ENCODE measurements at places on chromosomes 3 and 15.
A peak's percentile ranks its signal among the peaks of the same experiment; 100 is the strongest.

GRCh38 chr3:185308126-185308754, 54.4 kb upstream of the EHHADH start:
- peak; percentile 54 for DNase-seq

- no peak for DNase-seq
Observed at GRCh38 chr15:51405693-51406523, 64.5 kb downstream of the GLDN start.

DNA sequence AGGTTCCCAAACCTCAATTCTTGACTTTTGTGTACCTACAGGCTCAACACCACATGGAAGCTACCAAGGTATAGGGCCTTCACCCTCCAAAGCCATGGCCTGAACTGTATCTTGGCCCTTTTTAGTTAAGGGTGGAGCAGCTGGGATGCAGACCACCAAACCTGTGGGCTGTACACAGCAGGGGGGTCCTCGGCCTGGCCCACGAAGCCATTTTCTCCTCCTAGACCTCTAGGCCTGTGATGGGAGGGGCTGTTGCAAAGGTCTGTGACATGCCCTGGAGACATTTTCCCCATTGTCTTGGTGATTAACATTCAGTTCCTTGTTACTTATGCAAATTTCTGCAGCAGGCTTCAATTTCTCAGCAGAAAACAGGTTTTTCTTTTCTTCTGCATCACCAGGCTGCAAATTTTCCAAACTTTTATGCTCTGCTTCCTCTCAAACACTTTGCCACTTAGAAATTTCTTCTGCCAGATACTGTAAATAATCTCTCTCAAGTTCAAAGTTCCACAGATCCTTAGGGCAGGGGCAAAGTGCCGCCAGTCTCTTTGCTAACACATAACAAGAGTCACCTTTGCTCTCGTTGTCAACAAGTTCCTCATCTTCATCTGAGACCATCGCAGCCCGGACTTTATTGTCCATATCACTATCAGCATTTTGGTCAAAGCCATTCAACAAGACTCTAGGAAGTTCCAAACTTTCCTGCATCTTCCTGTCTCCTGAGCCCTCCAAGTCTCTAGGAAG, 90.9 kb upstream of the PLXND1 start:
- no peak for DNase-seq

- DNase-seq: no peak
Observed at GRCh38 chr15:29050870-29051269, 165.1 kb downstream of the APBA2 start.

- DNase-seq: no peak
Observed at GRCh38 chr3:135090020-135090717, 295.1 kb downstream of the EPHB1 start.

- no peak for DNase-seq
Observed at GRCh38 chr3:87977765-87978164, 81.0 kb downstream of the CGGBP1 start.

DNA sequence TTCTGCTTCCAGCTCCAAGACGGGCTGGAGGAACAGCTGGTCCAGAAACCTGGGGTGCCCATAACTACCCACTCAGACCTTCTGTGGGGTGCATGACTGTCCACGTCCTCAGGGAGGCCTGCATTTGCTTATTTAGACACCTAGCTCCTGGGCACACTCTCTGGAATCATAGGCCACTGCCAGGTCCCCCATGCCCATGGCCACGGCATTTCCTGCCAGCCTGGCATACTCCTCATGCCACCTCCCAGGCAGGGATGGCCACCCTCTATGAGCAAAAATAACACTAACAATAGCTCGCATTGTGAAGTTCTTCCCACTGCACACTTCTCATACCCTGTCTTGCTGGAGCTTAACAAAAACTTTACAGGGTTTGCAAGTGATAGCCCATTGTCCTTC, 166.9 kb upstream of the TPM1 start:
- DNase-seq: no peak

GRCh38 chr3:150972366-150973071, at the start of gene CLRN1:
Gene CLRN1, minus strand, starts transcription at chr3:150972727. Its CDS starts 19 bp downstream, at chr3:150972708.
- DNase-seq: no peak

GRCh38 chr3:140529096-140529495, 148.8 kb upstream of the TRIM42 start:
- peak; percentile 7 for DNase-seq

DNA sequence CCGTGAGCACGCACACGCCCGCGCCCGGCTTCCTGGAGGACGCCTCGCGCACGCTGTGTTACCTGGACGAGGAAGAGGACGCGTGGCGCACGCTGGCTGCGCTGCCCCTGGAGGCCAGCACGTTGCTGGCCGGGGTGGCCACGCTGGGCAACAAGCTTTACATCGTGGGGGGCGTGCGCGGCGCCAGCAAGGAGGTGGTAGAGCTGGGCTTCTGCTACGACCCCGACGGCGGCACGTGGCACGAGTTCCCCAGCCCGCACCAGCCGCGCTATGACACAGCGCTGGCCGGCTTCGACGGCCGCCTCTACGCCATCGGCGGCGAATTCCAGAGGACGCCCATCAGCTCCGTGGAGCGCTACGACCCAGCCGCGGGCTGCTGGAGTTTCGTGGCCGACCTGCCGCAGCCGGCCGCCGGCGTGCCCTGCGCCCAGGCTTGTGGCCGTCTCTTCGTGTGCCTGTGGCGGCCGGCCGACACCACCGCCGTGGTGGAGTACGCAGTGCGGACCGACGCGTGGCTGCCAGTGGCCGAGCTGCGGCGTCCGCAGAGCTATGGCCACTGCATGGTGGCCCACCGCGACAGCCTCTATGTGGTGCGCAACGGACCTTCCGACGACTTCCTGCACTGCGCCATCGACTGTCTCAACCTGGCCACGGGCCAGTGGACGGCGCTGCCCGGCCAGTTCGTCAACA, 890 bp downstream of the KBTBD13 start:
- DNase-seq: no peak

GRCh38 chr15:75425966-75426500, 25.5 kb downstream of the SIN3A start:
- no peak for DNase-seq

DNA sequence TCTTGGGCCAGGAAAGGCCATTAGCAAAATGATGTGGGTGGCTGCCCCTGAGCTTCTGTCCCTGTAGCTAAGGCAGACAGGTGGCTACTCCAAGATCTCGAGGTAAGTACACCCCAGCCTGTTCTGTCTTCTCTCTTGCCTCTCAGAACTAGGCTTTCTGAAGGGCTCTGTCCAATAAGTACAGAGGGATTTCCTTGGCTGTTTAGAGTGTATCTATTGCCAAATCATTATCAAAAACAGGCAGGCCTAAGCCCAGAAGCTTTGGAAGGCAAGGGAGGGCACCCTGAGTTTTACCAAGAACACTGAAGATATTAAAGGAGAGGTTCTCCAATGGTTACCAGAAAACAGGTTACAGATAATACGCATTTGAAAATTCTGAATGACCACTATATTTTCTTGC, 156.6 kb downstream of the MYRIP start:
- no peak for DNase-seq

GRCh38 chr15:52326756-52327155, 31.2 kb upstream of the MYO5C start:
- no peak for DNase-seq

DNA sequence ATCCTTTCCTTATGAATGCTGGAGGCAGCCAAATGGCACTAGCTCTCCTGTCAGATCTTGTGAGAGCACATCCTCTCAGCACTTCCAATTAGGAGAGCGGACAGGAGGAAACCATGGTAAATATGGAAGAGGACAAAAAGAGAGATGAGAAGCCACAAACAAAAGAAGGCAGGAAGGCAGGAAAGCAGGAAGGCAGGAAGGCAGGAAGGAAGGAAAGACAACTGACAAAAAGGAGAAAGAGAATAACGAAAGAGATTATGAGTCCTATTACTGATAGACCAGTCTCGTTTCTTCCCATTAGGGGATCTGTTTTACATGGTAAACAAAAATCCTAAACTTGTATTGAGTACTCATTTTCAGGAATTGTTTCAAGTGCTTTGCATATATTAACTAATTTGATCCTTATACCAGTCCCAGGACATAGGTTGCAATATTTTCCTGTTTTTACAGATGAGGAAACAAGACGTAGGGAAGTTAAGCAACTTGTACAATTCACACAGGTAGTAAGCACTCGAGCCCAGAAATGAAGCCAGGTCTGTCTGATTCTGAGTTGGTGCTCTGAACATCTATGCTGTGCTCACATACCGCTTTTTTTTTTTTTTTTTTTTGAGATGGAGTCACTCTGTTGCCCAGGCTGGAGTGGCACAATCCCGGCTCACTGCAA, 4.2 kb downstream of the BCL2A1 start:
- no peak for DNase-seq

DNA sequence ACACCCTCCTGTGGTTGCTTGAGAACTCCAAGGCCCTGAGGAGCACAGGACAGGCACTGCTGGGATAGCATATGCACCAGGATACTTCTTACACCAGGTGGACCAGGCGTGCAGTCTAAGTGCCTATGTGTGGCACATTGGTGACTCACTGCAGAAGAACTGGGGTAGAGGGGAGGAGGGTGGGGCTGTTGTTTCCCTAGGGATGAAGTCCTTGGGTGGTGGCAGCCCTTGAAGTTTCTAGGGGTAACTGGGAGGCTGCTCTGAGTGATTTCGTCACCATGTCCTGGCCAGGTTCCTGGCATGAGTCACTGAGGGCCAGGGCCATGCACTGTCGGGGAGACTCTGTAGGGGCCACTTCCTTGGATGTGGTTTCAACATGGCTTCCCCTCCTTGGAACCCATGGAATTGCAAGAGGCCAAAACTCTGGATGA, 15.9 kb downstream of the MYZAP start:
- DNase-seq: no peak

GRCh38 chr15:93500155-93500554, 411.1 kb upstream of the RGMA start:
- no peak for DNase-seq

DNA sequence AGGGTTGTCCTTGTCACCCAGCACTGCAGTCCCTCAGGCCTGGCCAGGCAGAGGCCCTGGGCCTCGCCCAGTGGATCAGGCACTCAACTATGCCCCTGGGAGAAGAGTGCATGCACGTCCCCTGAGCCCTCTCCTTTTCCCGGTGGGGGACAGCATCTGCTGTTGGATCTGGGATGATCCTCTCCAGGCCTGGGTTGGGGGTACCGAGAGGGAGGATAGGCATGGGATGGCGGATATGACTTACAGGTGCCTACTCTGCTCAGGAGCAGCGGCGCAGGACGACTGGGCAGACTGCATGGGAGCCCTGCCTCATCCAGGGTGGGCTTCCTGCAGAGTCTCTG, 9.0 kb upstream of the APBA2 start:
- DNase-seq: no peak

DNA sequence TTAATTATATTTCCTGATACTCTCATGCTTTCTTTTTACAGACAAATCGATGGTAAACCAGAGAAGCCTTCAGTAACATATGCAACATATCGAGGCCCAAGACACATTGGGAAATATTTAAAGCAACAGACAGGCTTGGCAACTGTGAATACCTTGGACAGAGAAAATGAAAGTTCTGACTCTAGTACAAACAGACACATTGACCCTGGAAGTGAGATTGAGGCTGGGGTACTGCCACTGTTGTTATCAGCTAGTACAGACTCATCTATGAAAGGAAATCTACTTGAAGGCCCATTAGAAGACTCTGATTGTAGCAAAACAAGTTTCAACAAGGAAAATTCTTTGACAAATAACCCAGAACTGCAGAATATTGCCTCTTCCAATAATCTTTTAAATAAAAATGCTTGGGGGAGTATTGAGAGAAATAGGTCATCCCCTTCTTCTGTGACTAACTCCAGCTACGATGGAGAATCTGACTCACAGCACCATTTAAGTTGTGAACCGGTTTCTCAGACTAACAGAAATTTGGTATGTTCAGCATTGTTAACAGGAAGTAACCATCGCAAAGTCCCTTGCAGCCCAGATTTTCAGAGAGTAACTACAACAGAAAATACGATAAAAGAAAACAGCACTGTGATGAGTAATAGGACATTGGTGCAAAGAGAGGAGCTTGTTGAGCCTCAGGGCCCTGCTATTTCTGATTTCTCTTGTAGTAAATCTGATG, 50.2 kb downstream of the CRYBG3 start:
- peak; percentile 66 for DNase-seq

- no peak for DNase-seq
Observed at GRCh38 chr3:173886-174285, 22.7 kb upstream of the CHL1 start.

DNA sequence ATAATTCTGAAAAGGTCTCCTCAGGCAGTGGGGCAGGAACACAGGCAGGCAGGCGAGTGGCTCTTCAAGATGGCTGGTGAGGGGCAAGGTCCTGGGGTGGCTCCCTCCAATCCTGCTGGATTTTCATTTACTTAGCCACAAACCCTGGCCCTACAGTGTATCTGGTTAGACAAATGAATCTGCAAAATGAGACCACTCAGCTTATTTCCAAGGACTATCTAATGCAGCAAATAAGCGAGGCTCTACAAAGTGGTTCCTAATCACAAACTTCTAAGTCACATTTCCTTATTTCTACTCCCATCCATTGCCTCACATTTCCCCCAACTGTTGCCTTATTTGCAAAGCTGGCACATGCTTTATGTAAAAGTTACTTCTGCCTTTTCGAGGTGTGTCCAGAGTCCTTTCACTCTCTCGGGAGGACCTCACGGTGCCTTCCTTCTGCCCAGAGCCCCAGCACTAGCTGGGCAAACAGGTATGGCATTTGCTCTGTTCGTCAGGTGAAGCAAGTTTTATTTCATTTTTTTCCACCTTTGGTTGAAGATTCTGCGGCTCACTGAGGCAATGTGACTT, 40.5 kb downstream of the CCDC12 start:
- DNase-seq: no peak

- no peak for DNase-seq
Observed at GRCh38 chr15:50432230-50432629, 8.0 kb downstream of the USP8 start.

- DNase-seq: no peak
Observed at GRCh38 chr3:148883163-148883562, 18.1 kb downstream of the CPA3 start.

DNA sequence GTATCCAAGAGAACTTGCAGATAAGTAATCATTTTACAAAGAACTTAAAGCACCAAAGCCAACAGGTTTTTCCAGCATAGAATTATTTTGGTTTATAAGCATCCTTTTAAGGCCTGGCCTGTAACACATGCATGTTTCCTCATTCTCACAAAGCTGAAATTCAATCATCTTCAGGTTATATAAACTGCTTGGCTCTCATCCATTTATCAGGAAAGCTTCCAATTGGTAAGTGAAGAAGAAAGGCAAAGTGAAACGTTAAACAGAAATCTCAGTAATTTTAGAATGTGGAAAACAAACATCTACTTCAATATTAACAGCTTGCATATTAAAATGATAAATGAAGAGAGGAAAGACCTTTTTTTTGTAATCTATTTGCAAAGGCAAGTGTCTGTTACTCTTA, 1.6 kb downstream of the SERP1 start:
- peak; percentile 47 for DNase-seq

GRCh38 chr15:32657198-32657883, 15.8 kb downstream of the SCG5 start:
- no peak for DNase-seq

- DNase-seq: peak; percentile 61
Observed at GRCh38 chr3:115325539-115325938, 178.5 kb upstream of the ZBTB20 start.

GRCh38 chr15:61441891-61442290, 212.8 kb upstream of the RORA start:
- no peak for DNase-seq

GRCh38 chr3:38114875-38115644, 21.9 kb downstream of the ACAA1 start:
- DNase-seq: no peak

GRCh38 chr3:34777386-34777785, 861.9 kb upstream of the ARPP21 start:
- no peak for DNase-seq

Data from RKO (cell line).